ENCODE measurements at places on chromosomes 5 and 9.
A peak's percentile ranks its signal among the peaks of the same experiment; 100 is the strongest.

GRCh38 chr9:5832071-5832537 is 813 bp downstream of the ERMP1 start:
- DNase-seq, result no peak

GRCh38 chr5:150575745-150576448 is 64.6 kb upstream of the SYNPO start:
- no peak for DNase-seq

GRCh38 chr9:27539479-27540441 is 10.1 kb upstream of the MOB3B start:
- peak; percentile 96 for DNase-seq

DNA sequence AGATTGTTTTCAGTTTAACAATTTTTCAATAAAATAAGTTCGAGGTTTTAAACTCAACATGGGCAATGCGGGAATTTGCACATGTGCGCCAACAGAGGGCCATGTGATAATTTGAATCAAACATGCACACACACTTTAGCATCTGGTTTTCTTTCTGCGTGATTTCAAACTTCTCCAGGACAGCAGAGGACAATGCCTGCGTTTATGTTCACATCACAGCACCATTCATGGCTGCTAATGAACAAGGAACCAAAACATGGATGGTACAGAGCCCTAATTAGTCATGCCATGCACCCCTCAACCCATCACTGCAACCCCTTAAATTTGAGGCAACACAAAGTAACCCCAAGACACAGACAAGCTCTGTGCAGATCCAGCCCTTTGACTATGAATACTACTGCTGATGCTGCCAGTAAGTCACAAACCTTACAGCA is 2.8 kb downstream of the SHC3 start:
- DNase-seq, result no peak

GRCh38 chr9:72255569-72255968 is 106.3 kb downstream of the GDA start:
- DNase-seq, result no peak

DNA sequence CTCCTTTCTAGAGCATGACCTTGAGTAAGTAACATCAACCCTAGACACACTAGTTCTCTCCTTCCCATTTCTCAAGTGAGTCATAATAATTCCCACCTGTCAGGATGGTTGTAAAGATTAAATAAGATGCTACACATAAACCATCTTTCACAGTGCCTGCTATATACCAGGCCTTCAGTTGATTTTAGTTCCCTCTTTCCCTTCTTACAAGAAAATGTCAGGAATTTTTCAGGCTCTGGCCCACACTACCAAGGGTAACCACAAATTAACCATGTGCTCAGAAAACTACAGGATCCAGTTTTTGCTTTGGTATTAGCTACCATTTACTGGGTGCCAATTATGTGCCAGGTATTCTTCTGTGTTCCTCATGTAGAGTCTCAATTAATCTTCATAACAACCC is 42.7 kb upstream of the RARS1 start:
- DNase-seq, result no peak

DNA sequence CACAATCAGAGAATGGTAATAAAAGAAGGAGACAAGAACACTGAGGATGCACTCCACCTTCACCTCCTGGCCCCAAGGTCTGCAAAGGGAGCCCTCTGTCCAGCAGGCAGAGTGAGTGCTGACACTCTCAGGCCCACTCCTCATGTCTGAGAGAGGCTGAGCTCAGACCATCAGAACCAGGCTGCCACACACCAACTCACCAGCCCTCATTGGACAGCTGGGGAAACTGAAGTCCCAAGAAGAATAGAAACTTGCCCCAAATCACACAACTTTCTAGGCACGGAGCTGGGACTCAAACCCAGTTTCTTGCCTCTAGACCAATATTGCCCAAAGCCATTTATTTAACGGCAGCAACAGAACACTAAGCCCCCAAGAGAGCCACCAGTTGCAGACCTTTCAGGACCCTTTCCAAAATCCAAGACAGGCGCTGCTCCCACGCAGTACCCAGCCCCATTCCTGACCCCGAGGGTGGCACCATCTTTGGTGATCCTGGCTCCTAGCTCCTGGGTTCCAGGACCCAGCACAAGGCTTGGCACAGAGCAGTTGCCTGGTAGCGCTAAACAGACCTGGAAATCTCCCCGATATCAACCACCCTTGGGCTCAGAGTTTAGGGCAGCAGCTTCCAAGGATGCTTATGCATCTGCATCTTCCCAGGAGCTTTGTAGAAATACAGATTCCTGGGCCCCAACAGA is 192.4 kb downstream of the GABBR2 start:
- DNase-seq, result no peak

DNA sequence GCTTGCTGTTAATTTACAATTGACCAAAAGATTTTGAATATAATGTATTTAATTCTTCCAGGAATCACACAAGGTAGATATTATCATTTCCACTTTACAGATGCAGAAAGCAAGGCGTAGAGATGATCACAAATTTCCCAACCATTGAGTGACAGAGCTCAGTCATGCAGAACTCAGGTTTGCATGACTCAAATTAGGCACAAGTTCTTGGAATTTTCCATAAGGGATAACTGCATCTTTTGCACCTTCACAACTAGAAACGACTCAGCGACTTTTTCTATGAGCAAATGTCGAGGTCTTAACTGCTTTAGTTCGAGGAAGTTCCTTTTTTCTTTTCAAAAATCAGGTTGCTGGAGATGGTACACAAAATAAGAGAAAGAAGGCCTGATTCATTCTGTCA is 265.5 kb upstream of the PAPPA start:
- DNase-seq, result peak; percentile 36

- DNase-seq, result peak; percentile 47
Observed at GRCh38 chr9:35112257-35113020, 3.2 kb downstream of the ATOSB start.

DNA sequence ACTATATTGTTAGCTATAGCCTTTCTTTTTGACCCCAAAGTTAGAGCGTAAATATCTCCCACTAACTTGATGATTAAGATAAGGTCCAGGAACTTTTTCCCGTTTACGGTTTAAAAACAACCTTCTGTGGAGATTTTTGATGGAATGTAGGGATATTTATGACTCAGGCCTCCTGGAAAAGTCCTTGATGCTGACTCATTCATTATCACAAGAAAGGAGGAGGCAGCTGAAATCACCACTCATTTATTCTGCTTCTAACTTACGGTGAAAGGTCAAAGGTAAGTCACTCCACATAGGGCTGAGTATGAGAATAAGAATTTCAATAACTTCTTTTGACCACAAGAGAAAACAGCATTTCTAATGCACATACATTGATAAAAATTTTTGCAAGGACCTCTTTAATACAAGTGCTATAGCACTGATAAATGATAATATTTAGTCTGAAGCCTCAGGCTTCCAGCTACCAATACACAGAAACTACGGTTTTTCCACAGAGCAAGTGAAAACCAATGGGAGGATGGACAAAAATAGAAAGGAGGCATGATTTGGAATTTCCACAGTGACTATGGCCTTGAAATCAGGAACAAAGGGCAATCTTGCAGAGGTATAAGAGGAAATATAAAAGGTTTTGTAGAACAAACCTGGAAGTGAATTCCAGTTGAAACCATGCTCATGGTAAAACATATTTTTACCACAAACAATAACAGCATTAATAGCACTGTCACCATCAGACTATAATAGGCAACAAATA is 146.5 kb downstream of the PPP2R2B start:
- DNase-seq, result peak; percentile 98

Data from renal cortical epithelial cell (primary cell).